ENCODE measurements at places on chromosomes 2 and 18.

DNA sequence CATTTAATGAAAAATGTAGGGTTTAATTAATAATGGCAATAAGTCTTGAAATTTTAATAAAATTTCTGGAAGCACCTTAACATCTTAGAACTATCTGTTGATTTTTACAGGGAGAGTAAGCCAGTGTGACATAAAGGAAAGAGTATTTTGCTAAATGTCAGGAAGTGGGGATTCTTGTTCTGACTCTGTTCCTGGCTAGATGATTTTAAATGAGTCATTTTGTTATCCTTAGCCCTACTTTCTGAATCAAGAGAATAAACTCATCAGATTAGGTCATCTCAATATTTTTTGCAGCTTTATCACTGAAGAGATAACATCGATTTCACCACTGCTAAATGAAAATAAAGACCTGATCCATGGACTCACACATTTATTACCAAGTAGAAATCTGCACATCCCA lies 377.5 kb upstream of the CYRIA start:
- no peak for DNase-seq

- DNase-seq = no peak
Measured at GRCh38 chr2:233007739-233008138, 5.3 kb downstream of the NGEF start.

- no peak for DNase-seq
Measured at GRCh38 chr2:128439031-128439790, 120.5 kb upstream of the HS6ST1 start.

- DNase-seq = peak; percentile 70
Measured at GRCh38 chr2:240851078-240851991, 17.3 kb upstream of the AGXT start.

DNA sequence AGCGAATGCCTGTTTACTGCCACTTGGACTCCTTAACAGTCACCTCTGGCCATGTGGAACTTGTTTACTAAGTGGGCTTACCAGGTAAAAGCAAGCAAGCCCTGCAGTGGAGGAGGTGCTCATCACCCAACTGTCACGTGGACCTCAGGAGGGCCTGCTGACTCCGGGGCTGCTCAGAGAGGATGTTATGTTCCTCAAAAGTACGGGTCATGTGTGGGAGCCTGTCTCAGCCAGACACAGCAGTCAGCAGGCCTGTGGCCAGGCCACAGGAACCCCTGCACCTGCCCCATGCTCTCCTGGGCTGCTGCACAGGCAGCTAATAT lies 36.2 kb downstream of the AMER3 start:
- DNase-seq = no peak

GRCh38 chr2:64015898-64016297 lies 3.3 kb downstream of the VPS54 start:
- no peak for DNase-seq

DNA sequence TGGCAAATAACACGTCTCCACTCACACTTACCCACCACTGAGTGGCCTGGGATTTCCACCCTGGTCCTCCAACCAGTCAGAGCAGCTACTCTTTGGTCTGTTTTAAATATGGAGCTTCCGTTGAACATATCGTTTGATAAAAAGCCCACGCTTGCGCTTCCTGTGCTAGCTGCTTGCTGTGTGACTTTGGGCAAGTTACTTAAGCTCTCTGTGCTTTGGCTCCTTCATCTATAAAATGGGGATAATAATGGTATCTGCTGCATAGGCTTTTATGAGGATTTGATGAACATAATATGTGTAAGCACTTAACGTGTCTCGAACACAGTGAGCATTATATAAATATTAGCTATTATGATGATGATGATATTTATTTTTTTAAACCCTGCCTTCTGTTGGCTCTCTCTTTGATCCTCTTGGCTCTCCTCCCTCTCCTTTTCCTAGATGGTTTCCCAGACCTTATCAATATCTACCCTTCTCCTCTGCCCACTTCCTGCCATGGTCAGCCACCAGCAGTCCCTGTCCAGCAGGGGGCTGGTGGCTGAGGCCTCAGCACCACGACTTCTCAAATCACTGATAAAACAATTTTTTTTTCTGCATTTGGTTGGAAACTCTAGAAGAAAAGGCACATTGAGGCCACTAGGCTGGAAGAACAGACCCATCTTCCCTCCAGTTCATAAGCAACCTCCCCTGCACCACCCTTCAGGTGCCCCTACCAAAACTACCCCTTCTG lies 191.9 kb downstream of the LOXHD1 start:
- DNase-seq = no peak

GRCh38 chr2:6915399-6915798 lies 1.8 kb upstream of the RNF144A start:
- no peak for DNase-seq

- no peak for DNase-seq
Measured at GRCh38 chr2:221203125-221203524, 369.0 kb downstream of the EPHA4 start.

DNA sequence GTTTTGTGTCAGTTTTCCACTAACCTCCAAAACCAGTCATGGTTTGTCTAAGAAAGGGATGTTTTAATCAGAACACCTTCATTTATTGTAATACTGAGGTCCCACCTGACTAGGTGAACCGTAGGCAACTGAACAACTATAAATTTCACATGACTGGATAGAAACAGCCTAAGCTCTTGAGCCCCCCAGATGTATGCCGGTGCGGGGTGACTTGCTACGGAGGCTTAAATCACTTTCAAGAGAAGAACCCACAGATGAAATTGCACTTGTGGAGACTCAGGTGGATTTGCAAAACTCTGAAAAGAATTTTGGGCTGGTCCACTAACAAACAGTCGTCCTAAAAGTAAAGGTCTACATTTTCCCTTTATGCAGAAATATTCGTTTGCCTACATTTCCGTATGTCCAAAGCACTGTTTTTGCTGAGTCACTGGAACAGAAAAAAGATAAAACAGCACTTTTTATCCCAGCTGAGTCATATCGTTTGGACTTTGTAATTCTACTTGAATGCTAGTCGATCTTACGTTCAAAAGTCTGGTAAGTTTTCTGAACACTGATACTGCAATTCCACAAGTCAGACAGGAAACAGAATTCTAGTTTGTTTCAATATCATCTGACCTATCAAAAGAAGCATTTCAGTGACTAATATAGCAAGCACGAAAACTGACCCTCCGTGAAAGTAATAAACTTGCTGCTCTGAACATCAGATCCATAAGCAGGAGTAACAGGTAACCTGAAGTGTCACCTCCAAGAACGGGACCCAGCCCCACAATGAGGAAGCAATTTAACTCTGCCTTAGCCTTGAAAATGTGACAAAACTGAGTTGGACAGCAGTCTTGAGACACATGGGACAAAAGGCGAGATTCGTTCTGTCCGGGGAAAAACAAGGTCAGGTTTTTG lies 18.1 kb downstream of the ZNF516 start:
- no peak for DNase-seq

DNA sequence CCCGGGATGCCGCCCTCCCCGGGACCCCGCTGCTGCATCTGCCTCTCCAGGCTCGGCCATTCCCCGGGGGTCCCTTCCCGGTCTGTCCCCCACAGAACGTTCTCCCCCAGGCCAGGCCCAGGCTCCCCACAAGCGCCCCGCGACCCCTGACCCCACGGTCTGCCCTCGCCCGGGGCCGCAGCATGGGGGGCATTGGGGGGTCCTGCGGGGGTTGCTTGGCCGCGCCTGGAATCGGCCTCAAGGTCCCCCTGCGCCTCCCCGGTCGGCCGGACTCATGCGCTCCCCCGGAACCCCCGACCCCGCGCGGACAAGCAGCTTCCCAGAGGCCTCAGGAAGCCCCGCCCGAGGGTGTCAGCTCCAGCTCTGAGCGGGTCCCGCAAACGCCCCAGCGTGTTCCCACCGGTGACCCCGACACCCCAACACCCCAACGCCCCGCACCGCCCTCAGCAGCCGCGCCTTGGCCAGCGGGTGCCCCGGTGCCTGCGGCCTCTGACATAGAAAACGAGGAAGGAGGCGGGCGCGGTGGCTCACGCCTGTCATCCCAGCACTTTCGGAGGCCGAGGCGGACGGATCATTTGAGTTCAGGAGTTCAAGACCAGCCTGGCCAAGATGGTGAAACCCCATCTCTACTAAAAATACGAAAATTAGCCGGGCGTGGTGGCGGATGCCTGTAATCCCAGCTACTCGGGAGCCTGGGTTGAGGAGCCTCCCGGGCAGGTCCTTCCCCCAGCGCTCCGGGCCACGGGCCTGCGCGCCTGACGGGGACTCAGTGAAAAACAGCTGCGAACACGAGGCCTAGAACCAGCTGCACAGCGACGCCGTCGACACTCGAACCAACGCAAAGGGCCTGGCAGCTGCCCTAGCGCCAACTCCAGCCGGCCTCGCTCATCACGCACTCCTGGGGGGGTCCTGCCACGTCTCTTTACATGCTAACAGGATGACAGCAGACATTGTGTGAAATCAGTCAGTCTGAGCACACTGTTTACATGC lies 61.8 kb upstream of the CTDP1 start:
- no peak for DNase-seq

GRCh38 chr2:235958221-235958930 lies 209.8 kb downstream of the GBX2 start:
- DNase-seq = no peak

DNA sequence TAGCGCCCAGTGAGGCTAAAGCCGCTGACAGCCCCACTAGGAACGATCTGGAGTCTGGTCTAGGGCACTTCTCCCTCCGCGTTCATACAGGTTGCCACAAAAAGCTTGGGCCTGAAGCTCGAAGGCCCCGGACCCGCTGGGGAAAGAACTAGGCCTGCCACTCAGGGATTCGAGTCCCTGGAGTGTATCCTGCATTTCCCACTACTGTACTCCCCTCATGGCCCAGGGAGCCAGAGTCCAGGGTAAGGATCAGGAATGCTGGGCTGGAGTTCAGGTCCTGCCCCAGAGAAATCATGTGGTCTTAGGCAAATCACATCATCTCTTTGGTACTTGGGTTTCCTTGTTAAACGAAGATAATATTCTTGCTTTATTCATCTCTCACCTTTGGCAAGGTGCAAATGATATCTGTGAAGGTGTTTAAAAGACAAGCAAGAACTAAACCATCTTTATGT lies 1.4 kb upstream of the ZFP36L2 start:
- no peak for DNase-seq

DNA sequence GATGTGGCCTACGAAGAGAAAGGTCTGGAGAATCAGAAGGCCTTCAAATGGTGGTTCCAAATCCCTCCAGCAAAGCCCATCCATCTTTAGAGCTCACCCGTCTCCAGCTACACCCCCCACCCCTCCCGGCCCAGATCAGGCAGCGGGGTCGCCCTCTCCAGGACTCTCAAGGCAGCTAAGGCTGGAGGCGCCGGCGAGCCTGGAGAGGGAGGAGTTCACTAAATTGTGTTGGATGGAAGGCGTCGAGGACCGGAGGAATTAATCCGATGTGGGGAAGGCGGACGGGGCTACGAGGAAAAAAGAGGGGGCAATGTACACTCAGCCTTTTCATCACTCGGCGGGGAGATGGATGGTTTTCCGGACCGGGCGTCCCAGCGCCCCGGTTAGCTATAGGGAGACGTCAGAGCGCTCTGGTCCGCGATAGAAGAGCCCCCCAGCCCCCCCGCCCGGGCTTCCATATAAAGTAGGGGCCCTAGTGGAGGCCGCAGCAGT lies at the start of gene GRP:
Gene GRP (plus strand): TSS at position 487 of the 492 bp plus-strand sequence. CDS start 108 bp downstream, outside the sequence.
- no peak for DNase-seq

DNA sequence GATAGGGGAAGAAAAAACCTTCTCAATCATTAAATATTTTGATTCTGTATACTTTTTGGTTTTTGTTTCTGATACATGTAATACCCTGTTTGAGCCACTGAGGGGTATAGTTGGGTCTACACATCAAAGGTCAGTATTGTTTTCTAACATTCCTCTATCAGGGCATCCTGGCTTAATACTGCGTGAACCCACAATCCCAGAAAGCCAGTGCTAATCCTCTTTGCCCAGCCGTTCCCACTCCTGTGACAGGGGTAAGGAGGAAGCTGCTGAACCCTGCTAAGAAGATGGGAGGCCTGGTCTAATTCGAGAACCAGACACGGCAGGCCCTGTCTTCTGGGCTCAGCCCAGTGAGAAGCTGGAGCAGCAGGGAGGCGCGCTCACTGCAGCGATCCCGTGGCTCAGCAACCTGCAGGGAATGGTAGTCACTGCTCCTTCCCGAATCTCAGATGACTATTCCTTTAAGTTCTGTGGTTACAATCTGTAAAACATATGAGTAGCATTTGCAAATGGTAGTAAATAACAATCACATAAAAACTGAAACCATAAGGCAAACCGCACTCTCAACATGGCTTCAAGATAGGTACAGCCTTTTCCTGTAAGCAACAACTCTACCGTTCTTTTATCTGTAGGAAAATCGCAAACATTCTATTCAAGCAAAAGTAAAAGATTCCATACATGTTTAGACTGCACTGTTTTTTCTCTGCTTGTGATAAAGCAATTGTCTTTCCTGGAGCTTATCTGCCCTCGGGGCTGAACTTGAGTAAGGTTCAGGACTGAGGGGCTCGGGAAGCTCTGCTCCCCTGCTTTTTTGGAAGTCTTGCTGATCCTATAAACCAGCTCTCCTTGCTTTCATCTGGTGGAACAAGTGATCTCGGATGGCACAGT lies 87.0 kb downstream of the EPB41L3 start:
- no peak for DNase-seq

DNA sequence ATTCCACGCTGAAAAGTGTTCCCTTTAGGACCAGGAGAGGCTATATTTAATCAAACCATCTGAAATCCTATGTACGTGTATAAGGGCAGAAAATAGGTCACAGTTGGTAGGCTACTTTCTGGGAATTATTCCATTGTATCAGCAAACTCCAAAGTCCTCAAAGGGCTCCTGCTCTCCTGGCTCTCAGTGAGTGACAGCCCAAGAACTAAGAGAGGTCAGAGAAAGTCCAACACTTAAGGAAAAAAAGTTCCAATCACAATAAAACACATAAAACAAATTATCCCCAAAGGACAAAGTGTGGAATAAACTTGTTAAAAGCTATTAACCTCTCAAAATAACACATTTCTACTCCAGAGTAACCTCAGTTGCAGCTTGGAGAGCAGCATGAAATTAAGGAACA lies 183.3 kb downstream of the SLC8A1 start:
- DNase-seq = no peak

GRCh38 chr2:217392930-217393584 lies 533.2 kb upstream of the TNP1 start:
- DNase-seq = no peak

- DNase-seq = no peak
Measured at GRCh38 chr2:235640926-235641723, 147.3 kb downstream of the AGAP1 start.

- no peak for DNase-seq
Measured at GRCh38 chr18:77161961-77162360, 29.4 kb upstream of the MBP start.

GRCh38 chr2:39897273-39897672 lies 118.2 kb upstream of the THUMPD2 start:
- DNase-seq = no peak

Data from pancreas (tissue), 10 donors.